ENCODE measurements at places on chromosomes 12 and 14.

GRCh38 chr14:77301103-77301502 is 19.6 kb downstream of the POMT2 start:
- DNase-seq = peak; percentile 87

- no peak for DNase-seq
Measured at GRCh38 chr14:75370416-75371205, 57.2 kb upstream of the JDP2 start.

DNA sequence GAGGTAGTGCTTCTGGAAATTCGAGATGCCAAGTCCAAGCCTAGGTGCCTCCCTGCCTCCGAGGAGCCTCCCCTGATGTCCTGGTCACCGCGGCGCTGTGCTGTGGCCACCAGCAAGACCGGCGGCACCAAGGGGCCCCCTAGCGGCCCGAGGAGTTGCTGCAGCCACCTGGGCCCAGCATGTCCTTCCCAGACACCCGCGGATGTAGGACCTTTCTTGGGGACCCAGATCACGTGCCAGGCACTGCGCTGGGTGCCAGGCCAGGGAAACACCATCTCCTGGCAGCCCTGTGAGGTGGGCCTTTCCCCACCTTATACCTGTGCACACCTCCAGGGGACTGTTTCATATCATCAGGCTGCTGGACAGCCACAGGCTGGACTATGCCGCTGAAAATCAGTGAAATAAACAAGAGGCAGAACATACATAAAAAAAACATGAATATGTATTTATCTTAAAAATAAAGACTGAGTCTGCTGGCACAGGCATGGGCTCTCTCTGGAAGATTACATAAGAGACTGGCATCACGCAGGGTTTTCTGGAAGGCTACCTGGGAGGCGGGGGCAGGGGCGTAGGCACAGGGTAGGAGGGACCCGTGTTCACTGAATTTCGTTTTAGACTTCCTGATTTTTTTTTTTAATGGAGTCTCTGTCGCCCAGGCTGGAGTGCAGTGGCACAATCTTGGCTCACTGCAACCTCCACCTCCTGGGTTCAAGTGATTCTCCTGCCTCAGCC is 15.9 kb upstream of the HHIPL1 start:
- peak; percentile 76 for DNase-seq

DNA sequence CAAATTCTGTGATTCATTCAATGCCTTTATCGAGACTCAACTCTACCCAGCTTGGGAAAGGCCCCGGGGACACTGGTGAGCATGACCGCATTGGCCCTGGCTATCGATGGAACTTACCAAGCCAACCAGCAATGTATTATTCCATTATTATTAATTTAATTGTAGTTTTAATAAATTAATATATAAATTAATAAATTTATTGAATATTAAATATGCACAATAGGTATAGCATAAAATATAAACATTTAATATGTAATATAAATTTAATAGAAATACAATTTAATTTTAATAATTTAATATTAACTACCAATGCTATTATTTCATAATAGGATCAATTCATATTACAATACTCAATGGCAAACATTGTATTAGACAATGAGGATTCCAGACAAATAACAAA is 163.4 kb downstream of the DPF3 start:
- no peak for DNase-seq

DNA sequence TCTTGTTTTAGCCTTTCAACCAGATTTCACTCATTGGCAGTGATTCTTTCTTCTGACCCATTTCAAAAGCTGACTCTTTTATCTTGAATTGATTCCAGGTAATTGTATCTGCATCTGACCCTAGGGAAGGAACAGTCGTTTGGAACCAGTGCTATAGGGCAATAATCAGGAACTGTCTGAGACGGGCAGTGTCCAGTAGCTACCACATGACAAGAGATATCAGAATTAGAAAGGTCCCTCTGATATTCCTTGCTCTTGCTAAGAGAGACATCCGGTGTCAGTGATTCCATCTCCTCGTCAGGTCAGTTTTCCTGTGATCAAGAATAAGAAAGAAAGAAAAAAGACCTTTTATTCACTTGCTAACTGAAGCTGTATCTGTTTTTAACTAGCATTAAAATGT is 47.8 kb upstream of the PDE3A start:
- DNase-seq = no peak

DNA sequence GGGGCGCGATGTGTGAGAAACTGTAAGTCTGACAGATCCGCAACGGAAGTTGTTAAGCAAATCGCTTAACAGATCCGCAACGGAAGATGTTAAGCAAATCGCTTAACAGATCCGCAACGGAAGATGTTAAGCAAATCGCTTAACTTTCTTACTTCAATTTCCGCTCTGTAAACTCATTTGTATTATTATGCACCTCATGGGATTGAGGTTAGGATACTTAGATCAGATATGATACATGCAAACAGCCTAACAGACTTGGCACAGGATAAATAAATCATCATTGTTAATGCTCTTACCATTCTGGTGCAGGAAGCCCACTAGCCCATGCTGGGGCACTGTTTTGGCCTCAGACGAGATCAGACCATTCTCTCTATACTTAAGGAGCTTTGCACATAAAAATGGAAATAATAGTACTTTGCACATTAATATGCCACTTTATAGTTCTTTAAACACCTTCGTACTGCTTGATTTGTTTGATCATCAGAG is 399 bp downstream of the NCAPD2 start:
- no peak for DNase-seq

- no peak for DNase-seq
Measured at GRCh38 chr12:9760699-9761418, at the start of gene CD69. CD69 (minus strand) TSS chr12:9760901; CDS start chr12:9760820, 81 bp downstream.

DNA sequence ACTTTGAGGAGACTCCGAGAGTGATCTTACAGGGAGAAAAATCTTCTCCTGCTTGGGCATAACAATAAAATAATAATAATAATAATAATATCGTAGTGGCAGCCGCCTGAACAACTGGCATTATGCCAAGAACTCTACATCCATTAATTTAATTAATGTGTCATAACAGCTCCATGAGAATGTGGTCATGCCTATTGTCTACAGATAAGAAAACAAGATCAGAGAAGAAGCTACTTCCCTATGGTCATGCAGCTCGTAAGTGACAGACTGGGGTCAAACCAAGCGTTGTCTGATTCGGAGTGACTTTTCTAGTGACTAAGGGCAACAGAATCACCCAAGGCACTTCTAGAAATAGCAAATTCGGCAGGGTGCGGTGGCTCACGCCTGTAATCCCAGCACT is 11.7 kb downstream of the PROX2 start:
- DNase-seq = no peak

GRCh38 chr14:74938531-74939495 is 15.8 kb upstream of the RPS6KL1 start:
- DNase-seq = no peak

GRCh38 chr12:112602150-112602549 is 183.4 kb downstream of the PTPN11 start:
- no peak for DNase-seq

GRCh38 chr14:69226178-69226577 is 33.8 kb upstream of the GALNT16 start:
- DNase-seq = no peak

DNA sequence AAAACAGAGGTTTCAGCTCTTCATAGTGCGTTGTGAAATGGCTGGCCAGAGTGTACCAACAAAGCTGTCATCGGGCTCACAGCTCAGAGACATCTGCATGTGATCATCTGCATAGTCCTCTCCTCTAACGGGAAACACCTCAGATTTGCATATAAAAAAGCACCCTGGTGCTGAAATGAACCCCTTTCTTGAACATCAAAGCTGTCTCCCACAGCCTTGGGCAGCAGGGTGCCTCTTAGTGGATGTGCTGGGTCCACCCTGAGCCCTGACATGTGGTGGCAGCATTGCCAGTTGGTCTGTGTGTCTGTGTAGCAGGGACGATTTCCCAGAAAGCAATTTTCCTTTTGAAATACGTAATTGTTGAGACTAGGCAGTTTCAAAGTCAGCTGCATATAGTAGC is 14.3 kb upstream of the PAPLN start:
- no peak for DNase-seq

DNA sequence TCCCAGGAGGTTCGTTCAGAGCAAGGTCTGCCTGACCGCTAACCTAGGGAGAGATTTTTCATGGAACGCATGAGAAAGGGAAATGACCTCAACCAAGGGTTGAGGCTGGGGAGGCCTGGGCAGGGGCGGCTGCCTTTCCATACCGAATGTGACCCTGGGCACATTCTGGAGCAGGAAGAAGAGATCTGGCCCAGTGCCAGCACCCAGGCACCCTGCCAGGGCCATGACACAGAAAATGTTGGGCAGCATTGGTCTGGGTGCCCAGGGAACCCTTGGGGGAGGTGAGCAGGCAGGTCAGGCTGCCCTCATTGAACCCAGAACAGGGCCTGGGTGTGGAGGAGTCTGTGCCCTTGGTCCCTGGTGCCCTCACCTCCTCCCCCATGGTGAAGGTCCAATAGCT is 106.8 kb downstream of the CALM1 start:
- DNase-seq = no peak

GRCh38 chr14:32330351-32331111 is 1.4 kb downstream of the AKAP6 start:
- DNase-seq = no peak

- no peak for DNase-seq
Measured at GRCh38 chr12:78192979-78193378, 362.3 kb downstream of the NAV3 start.

- no peak for DNase-seq
Measured at GRCh38 chr14:23015618-23016017, 5.7 kb upstream of the C14orf93 start.

- no peak for DNase-seq
Measured at GRCh38 chr12:7032990-7033389, 14.7 kb upstream of the LPCAT3 start.

DNA sequence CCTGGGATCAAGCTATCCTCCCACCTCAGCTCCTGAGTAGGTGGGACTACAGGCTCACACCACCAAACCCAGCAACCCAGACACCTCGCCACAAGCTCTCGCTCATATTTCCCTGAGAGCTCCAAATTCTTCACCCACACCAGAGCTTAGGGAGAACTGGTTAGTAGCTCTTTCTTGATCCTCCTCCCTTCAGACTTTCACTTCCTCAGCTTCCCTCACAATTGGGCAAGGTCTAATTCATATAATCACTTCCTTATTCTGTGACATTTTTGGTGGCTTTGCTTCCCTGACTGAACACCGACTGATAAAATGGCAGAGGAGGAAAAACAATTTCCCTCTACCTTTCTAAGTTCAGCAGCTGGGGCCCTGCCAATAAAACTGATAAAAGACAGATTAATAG is 88.5 kb downstream of the GXYLT1 start:
- DNase-seq = no peak

DNA sequence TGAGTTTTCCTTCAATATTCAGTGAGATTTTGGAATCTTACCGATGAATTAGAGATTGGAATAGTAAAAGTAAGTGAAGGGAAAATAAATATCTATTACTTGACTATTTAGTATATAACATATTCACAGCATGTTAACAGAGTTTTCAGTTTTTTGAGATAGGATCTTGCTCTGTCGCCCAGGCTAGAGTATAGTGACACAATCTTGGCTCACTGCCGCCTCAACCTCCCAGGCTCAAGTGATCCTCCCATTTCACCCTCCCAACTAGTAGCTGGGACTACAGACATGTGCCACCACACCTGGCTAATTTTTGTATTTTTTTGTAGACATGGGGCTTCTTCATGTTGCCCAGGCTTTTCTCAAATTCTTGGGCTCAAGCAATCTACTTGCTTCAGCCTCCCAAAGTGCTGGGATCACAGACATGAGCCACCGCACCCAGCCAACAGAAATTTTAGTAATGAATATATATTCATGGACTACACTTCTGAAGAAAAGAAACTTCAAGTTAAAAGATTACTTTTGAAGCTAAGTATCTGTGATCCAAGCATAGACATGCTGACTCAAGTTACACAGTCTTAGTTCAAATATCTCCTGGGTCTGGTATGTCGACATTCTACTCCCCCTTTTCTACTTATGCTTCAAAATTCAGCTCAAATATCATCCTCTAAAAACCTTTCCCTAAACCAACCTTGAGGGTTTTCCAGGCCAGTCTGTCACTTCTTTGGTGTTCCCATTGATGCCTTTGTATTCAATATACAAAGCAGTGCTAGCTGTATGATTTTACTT is 13.8 kb downstream of the UBE2N start:
- DNase-seq = peak; percentile 43

GRCh38 chr12:7994731-7995205 is 37.7 kb upstream of the FOXJ2 start:
- peak; percentile 78 for DNase-seq

GRCh38 chr14:92801917-92802316 is 7.8 kb downstream of the GOLGA5 start:
- no peak for DNase-seq

- peak; percentile 86 for DNase-seq
Measured at GRCh38 chr12:32918890-32919801, 22.6 kb upstream of the PKP2 start.

- DNase-seq = peak; percentile 5
Measured at GRCh38 chr12:143964-144649, 69.8 kb downstream of the SLC6A12 start.

- no peak for DNase-seq
Measured at GRCh38 chr14:64663174-64663573, 41.0 kb upstream of the PLEKHG3 start.

- no peak for DNase-seq
Measured at GRCh38 chr14:68775614-68776126, 17.2 kb downstream of the ZFP36L1 start.
